ENCODE measurements at places on chromosomes 5 and 9.

DNA sequence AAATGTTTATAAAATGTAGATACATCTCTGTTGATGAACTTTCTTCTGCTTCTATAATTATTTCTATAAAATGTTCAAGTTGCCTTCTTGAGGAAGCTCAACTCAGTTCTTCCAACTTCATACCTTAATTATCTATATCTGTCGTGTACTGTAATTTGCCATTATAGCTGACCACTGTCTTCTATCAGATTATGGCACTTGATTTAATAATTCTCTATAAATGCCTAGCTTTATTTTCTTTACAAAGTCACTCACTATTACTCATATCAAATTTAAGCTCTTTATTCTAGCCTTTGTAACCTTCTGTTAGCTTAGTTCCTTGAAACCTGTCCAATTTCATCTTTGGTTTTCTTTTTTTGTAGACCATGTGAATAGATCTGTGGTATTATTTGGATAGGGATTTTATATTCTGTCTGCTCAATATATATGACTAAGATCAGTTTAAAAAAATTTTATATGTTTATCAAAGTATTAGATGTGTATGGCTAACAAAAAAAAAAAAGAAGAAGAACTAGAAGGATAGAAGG lies 39.5 kb downstream of the SMC5 start:
- no peak for DNase-seq

DNA sequence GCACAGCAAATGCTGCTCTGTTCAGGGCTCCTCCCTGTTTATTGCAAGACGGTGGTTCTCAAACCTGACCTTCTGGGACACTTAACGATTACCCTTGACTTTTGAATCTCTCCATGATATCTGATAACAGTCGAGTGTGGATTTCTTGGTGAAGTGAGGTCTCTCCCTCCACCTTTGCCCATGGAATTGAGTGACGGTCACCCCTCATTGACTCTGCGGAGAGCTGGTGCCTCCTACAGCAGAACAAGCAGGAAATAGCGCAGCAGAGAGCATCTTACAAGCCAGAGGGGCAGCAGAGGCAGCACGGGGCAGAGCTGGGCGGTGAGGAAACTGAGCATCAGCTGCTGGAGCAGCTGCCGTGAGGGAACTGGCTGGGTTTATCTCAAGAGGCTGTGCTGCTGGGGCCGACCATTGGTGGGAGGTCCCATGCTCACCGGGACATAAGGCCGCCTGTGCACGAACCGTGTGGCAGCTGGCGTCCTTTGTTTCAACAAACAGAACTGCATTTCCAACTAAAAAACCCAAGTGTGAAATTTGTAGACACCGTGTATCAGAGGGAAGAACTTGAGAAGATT lies 189.8 kb downstream of the MTRR start:
- no peak for DNase-seq

DNA sequence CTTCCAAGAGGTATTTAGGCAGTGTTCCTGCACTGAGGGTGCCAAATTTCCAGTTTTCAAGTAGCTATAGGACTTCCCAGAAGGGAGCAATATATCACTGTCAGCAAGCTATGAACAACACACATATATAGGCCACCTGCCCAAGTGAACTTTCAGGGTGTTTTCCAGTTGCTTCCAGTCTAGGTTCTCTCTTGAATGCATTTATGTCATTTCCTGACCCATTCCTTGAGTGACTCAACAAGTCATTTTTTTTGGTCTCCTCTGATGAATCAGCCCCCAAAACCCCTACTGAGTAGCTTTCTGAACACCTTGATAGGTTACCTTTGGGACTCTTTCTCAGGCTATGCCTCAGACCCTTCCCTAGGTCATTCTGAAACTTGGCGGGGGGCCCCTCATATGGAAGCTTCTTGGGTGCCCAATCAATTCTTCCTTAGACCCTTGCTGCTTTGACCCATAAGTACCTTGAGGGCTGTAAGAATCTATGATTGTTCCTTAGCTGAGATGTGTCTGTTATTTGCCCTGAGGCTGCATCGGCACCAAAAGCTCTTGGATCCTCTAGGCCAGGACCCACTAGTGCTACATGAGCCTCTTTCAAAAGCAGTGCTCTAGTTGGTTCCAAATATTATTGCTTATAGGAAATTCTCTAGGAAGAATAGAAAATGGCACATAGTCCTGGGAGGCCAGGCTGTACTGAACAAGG lies 12.4 kb downstream of the DNAJB5 start:
- no peak for DNase-seq

GRCh38 chr5:62886603-62887315 lies 308.1 kb downstream of the LRRC70 start:
- no peak for DNase-seq

DNA sequence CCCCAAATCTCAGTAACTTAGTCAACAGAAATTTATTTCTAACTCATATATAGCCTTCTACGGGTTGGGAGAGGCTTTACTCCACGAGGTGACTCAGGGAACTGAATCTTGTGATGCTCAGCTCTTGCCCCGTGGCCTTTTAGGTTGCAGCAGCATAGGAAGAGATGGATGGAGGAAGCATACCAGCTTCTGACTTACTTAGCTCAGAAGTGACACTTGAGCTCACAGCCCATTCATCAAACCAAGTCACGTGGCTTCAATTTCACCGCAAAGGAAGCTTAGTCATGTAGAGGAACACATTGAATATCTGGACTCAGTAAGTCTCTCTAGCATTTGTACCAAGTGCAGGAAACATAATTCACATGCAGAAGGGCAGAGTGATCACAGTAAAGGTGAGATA lies 124.1 kb upstream of the KCNN2 start:
- no peak for DNase-seq

DNA sequence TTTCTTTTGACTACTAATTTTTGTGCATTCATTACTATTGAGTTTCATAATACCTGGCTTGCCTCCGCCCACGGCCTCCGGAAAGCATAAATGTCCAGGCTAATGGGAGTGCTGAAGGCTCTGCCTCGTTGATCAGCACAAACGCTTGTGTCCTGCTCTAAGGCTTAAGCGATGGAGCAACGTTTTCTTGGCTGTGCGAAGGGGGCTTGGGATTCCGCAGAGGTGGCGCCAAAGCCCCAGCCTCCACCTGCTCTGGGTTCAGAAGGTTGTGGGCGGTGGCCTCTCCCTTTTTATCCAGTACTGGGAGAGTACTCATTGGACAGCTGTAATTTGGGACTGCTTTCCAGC lies 19.7 kb downstream of the ANXA2R start:
- DNase-seq: peak; percentile 77

- DNase-seq: no peak
Measured at GRCh38 chr5:134736173-134736812, 2.1 kb upstream of the CAMLG start.

DNA sequence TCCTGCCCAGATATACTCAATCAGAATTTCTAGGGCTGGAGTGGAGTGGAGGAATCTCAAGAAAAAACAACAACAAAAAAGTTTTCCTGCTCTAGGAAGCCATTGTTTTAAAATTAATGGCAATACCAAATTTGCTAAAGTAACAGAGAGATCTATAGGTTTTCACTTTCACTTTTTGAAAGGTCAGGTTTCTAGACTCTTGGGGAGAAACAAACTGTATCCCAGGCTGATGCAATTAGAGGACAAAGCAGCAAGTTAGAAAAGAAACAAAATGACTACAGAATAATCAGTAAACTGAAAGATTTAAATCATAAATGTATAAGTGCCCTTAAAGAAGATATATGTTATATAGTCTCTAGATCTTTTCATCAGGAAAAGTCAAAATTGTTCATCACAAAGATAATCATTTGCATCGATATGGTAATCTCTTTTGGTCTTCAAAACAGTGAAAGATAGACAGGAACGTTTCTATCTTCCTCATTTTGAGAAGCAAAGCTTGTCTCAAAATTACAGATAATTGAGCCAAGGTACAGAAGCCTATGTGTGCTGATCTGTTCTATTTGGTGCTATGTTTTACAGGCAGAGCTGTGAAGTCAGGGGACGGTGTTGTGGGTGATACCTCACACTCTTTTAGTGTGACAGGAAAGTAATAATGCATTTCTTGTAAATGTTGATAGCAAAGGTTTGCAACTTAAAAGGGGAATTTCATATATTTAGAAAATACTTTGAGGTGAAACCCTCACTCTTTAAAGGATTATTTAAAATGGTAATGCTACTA lies 1746.6 kb upstream of the C9orf72 start:
- DNase-seq: no peak

GRCh38 chr9:128556926-128557634 lies 4.7 kb downstream of the SPTAN1 start:
- no peak for DNase-seq

- DNase-seq: no peak
Measured at GRCh38 chr5:166834246-166834645, 1457.2 kb upstream of the WWC1 start.

- DNase-seq: no peak
Measured at GRCh38 chr5:54692631-54693030, 175.1 kb downstream of the SNX18 start.

Measured in endodermal cell (in vitro differentiated cells).